GM12864 (cell line): ENCODE measurements at places on chromosomes 7 and 10.

DNA sequence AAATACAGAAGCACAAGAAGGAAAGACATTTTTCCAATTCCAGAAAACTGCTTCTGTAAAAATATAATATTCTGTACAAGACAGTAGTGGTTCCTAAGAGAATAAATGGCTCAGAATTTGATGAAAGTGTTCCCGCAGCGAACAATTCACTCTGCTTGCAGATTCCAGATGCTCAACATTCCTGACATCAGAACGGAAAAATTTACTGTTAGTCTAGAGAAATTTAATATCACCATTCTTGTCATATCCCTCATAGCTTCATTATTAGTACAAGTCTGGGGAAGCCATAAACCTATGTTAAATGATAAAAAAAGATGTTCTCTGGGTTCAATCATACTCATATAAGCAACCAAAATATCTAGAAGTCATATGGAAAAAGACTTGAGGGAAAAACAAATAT is 83.6 kb downstream of the MPP7 start:
- DNase-seq: no peak

GRCh38 chr10:93072713-93073538 is 767 bp upstream of the CYP26A1 start:
- DNase-seq: no peak

- no peak for DNase-seq
Observed at GRCh38 chr7:93476491-93477344, 97.8 kb downstream of the CALCR start.

- DNase-seq: no peak
Observed at GRCh38 chr10:115947104-115947503, 325.9 kb downstream of the GFRA1 start.

- peak; percentile 85 for DNase-seq
Observed at GRCh38 chr10:63157845-63158624, 24.9 kb downstream of the NRBF2 start.

DNA sequence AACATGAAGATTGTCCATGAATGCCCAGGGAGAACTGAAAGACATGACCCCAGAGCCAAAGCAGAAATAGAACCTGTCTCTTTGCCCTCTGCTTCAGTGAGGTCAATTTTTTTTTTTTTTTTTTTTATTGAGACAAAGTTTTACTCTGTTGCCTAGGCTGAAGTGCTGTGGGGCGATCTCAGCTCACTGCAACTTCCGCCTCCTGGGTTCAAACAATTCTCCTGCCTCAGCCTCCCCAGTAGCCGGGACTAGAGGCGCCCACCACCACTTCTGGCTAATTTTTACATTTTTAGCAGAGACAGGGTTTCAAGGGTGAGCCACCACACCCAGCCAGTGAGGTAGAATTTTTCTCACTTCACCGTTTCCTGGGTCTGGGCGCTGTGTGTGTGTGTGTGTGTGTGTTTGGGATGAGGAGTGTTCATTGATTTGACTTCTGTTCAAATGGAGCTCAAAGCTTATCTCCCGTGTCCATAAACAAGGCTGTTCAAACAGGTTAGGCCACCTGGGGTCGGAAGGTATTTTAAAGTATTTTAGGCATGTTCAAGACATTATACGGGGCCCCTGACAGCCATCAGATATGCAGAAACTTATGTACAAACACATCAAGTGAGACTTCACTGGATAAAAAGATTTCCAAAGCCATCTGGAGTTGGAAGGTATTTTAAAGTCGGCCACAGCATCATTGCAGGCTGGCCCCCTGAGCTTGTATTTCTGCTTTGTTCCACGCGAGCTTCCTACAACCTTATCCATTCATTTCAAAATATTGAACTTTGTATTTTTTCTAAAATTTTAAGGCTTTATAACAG is 93.8 kb downstream of the MAP3K8 start:
- DNase-seq: no peak

- DNase-seq: no peak
Observed at GRCh38 chr10:11760861-11761260, 18.7 kb downstream of the ECHDC3 start.

DNA sequence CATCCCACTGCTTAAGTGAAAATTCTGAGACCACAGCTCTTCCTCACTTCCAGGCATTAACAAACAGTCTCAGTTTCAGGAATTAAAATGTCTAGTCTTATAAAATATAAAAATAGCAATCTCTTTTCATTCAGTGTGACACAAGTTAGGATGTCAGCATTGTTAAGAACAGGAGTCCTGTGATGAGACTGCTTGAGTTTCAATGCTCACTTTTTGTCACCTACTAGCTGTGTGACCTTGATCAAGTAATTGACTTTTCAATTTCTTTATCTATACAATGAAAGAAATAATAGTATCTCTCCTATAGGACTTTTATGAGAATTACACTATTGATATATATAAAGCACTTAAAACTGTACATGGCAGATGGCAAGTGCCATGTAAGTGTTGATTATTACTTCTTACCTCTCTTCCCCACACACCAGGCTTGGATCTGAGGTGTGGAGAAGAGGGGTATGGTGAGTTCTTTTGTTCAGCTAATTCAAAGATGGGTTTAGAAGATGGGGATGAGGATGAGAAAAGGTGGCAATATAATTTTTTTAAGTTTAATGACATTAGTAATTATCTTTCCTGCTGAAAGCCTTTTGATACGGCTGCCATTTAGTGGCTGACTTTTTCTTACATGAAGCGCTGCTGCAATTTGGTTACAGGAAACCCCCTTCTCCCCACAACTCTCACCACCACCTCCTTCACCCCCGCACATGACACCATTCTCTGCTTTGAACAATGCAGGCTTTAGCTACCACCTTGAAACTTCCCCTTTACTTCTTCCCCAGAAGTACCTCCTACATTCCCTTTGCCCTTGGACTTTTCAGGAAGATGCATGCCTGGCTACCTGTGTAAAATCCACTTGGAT is 20.8 kb upstream of the HYAL4 start:
- peak; percentile 34 for DNase-seq

GRCh38 chr7:41881331-41882130 is 178.6 kb upstream of the INHBA start:
- peak; percentile 96 for DNase-seq

GRCh38 chr7:148693651-148694050 is 5.1 kb upstream of the CUL1 start:
- DNase-seq: no peak

DNA sequence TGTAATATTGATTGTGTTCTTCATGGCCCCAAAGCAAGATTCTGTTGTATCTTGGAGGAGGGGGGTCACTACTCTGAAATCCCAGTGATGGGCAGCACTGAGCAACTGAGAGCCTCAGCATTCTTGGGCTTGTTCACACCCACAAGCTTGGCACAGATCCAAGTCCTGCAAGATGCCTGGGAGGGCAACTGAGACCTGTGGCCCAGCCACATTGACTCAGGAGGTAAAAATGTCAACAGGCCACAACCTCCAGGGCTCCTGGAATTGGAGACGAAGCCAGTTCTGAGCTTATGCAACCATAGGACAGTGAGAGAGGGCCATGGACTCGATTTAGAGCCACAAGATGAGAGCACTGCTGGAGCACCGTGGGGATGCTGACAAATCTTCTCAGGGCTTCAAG is 3.1 kb upstream of the DOCK1 start:
- no peak for DNase-seq

- DNase-seq: peak; percentile 58
Observed at GRCh38 chr10:73117976-73118743, 7.9 kb downstream of the NUDT13 start.

GRCh38 chr10:101397140-101397539 is 43.2 kb downstream of the BTRC start:
- no peak for DNase-seq

DNA sequence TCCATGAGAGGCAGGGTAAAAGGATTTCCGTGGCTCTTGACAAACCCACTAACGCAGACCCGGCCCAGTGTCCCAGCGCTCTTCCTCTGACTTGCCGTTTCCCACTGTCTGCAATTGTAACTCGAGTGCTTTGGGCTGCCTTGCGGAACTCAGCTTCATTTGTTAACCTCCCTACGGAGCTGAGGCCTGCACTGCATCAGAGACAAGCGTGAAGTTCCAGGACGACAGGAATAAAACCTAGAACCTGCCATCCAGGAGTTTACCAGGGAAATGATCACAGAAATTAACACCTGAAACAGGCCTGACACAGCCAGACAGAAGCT is 76.2 kb downstream of the SFMBT2 start:
- no peak for DNase-seq

- peak; percentile 22 for DNase-seq
Observed at GRCh38 chr10:79487296-79488194, 24.8 kb upstream of the EIF5AL1 start.

DNA sequence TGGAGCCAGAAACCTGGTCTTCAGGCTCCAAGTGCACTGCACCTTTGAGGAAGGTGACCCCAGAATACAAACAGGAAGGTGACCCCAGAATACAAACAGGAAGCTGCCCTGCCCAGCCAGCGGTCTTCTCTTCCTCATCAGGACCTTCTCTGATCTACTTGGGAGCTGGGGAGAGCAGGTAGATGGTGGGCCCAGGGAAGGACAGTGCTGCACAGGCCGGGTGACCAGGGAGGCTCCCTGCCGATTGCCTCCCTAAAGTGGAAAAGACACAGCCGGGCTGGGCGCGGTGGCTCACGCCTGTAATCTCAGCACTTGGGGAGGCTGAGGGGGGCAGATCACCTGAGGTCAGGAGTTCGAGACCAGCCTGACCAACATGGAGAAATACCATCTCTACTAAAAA is 151.8 kb upstream of the CHST15 start:
- no peak for DNase-seq

DNA sequence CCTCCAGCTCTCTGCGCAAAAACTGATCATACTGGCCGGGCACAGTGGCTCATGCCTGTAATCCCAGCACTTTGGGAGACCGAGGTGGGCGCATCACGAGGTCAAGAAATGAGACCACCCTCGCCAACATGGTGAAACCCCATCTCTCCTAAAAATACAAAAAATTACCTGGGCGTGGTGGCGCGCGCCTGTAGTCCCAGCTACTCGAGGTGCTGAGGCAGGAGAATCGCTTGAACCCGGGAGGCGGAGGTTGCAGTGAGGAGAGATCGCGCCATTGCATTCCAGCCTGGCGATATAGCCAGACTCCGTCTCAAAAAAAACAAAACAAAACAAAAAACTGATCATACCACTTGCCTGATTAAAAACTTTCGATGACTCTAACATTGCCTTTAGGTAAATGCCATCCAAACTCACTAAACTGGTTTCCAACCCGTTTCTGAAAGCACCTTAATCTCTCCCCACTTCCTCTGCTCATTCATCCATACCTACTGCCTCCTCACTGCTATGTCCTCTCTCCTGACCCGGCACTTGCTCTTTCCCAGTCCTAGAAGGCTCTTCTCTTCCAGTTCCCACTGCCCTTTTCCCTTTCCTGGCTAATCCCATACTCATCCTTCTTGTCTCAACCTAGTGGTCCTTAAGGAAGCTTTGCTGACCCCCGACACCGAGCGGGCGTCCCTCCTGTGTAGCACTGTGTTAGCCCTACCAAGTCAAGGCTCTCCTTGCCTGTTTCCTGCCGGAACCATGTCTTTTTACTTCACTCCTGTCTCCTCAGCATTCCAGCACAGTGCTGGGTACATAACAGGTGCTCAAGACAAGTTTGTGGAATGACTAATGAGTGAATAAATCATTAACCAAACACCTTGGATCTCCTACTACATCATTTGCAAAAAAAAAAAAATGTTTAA is 686 bp upstream of the MIOS start:
- DNase-seq: no peak

GRCh38 chr10:86801995-86802394 is 45.6 kb downstream of the BMPR1A start:
- DNase-seq: no peak

DNA sequence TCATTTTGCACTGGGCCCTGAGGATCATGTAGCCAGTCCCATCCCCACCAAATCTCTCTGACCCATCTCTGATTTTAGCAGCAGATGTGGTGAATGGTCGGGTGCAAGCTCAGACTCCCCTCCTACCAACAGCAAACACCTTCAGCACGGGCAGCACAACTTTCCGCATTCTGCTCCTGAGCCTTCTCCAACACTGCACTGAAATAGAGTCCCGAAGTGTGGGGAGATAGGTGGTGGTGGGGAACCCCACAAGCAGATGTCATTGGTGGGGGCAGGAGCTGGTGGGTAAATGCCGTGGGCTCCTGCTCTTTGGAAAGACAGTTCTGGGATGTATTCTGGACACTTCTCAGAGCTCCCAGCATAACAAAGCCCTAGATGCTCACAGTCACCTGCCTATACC is 9.6 kb upstream of the CTBP2 start:
- DNase-seq: no peak

DNA sequence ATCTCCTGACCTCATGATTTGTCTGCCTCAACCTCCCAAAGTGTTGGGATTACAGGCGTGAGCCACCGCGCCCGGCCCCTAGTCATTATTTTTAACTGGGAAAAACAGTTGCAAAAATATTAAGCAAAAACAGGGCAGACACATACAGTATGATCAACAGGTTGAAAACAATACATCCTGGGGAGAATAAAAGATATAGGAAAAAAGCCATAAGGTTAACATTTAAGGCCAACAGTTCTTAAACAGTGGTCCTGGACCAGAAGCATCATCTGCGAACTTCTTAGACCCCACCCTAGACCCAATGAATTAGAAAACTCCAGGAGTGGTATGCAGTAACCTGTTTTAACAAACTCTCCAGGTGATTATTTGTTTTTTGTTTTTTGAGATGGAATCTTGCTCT is 6.5 kb downstream of the UBE2H start:
- DNase-seq: no peak

GRCh38 chr10:112535531-112535951 is 88.5 kb downstream of the VTI1A start:
- DNase-seq: no peak

GRCh38 chr7:95933618-95934017 is 161.3 kb downstream of the DYNC1I1 start:
- DNase-seq: no peak

GRCh38 chr10:110967645-110968044 is 48.2 kb downstream of the SHOC2 start:
- DNase-seq: no peak

DNA sequence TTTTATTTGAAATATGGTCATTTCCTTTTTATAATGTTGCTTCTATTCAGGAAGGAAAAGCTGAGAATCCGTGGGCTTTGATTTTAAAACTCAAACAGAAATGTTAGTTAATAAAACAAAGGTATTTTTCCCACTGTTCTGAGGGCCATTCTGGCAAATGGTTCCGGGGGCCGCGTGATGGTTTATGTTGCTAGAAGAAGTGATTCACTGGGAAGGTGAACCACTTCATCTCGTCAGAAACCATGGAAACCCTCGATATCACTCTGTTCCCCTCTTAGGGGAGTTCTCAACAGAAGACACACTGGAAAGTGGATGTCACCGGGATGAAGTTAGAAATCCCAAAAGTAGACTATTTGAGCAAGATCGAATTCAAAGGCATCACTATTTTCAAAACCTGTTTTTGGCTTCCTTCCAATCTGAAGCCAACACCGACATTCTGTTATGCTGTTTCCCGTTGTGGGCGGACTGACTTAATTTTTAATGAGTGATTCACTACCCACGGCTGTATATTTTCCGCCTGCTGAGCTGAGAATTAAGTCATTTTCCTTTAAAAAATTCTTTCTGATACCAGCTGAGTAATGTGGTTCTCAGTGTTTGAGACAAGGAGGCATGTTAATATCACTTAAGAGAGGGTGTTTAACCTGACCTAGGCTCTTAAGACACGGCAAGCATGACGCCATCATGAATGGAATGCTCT is 84.1 kb downstream of the PTPRE start:
- no peak for DNase-seq
